ENCODE measurements at places on chromosomes 2 and 18.

DNA sequence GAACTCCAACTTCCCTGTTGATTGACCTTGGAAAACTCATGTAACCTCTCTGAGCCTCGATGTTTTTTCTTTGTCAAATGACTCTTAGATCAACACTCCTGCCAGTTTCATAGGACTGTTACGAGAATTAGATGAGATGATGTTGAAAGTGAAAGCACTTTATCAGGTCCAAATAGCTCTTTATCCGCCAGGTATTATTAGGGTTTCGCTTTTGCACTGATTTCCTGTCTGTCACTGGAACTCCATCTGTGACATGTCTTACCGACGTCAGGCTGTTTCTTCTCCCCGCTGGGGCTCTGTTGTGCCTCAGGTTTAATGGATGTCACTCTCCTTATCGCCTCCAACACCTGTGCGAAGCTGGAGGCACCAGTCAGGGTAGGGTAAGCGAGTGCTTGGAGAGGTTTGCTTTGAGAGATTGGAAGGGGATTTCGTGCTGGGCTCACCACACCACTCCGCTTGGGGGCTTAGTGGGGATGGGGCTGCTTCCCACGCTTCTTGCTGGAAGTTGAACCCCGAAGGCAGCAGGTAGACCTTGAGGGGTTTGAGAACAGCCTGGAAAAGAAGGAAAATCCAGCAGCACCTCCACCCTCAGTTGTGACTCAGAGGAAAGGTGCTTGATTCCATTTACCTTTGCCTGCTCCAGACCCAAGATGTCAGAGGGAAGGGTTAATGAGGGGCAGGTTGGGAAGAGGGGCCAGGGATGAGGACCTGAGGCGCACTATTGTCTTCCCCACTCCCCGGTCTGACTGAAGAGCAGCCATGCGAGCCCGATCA lies 4.3 kb downstream of the GAD1 start:
- DNase-seq, result no peak

- no peak for DNase-seq
These were observed 708 bp upstream of the RPIA start for GRCh38 chr2:88690591-88691338.

- no peak for DNase-seq
These were observed 25.7 kb upstream of the ID2 start for GRCh38 chr2:8656160-8656641.

DNA sequence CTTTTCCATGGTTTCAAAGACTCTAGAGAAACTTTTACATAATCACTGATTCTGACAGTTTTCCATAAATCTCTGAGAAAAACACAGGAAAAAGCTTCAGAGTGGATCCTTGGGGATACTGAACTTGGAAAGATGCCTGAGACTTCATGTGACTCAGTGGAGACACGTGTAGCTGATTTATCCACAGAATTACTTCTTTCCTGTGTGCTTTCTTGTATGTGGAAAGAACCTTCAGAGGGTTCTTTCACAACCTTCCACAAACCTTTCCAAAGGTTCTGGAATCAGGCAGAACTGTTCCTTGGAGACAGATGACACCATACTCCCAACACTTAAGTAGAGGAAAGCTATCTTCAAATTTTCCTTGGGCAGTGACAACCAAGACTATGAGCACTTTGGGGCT lies 207.2 kb downstream of the RND3 start:
- DNase-seq, result no peak

GRCh38 chr18:8260827-8261226 lies 348.4 kb upstream of the RAB12 start:
- no peak for DNase-seq

DNA sequence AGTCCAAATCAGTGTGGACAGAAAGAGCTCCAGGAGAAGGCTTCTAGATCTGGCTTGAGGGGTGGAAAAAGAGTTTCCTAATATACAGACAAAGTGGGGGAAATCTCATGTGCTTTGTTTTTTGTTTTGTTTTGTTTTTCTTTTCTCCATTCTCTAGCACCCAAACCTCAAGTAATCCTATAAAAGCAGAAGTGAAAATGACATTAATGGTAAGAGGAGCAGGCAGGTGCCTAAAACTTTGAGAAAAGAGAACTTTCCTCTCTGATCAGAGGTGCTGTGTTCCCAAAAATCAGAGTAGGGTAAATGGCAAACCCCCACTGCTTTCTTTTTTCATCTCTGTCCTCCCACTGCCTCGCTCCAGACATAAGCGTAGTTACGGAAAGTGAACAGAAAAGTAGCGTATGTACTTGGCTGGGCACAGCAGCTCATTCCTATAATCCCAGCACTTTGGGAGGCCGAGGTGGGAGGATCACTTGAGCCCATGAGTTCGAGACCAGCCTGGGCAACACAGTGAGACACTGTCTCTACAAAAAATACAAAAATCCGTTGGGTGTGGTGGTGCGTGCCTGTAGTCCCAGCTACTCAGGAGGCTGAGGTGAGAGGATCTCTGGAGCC lies 77.8 kb downstream of the FAM161A start:
- DNase-seq, result peak; percentile 40
